ENCODE measurements at places on chromosomes 6 and 20.

- DNase-seq, result peak; percentile 7
Observed at GRCh38 chr6:124795643-124796463, 166.4 kb upstream of the RNF217 start.

GRCh38 chr6:13097454-13097853, 230.9 kb downstream of the TBC1D7 start:
- no peak for DNase-seq

GRCh38 chr6:143939364-143939763, 68.7 kb downstream of the PLAGL1 start:
- no peak for DNase-seq

DNA sequence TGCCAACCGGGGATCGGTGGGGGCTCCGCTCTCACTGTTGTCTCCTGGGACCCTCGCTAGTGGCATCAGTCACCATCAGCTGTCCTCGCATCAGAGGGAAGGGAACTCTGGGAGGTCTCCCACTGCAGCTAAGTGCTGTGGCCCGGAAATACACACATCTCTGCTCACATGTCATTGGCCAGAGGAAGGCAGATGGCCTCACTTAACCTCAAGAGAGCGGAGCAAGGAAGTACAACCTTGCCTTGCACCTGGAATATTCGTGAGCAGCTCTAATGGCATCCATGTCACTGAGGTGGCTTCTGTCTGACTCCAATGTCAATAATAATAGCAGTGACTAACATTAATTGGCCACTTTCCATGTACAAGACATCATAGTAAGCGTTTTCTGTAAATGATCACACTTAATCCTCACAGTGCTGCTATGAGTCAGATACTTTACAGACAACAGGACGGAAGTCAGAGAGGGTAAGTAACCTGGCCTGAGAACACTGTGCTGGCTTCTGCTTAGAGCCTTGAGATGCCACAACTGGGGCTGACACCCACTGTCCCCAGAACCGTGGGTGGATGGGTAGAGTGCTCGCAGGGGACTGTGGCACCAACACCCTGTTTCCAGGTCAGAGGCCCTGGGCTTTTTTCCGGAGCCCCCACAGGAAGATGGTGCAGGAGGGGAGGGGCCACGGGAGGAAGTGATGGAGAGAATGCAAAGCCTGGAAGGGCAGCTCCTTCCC, 6.0 kb downstream of the LHFPL5 start:
- no peak for DNase-seq

GRCh38 chr20:609371-609964, 641 bp downstream of the TCF15 start:
- DNase-seq, result no peak

DNA sequence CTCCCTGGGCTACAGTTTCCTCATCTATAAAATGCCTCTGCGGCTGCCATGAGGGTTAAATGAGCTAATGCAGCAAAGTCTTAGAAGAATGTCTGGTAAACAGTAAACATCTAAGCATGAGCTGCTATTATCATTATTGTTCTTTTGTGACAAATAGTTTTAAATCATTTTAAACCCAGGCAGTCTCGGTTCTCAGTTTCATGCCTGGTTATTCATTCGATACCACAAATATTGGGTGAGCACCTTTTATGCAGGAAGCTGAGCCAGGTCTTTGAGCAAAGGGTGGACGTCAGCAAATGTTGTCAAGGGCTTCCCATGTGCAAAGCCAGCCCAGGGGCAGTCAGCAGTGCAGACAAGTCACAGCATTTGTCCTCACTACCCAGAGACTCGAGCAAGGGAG, 128.7 kb downstream of the NFATC2 start:
- no peak for DNase-seq
